ENCODE measurements at places on chromosomes 2 and 18. TPM values are rescaled to one million over a fixed set of nuclear protein-coding genes. Genes with fewer than 3 reads are reported as not detected.

DNA sequence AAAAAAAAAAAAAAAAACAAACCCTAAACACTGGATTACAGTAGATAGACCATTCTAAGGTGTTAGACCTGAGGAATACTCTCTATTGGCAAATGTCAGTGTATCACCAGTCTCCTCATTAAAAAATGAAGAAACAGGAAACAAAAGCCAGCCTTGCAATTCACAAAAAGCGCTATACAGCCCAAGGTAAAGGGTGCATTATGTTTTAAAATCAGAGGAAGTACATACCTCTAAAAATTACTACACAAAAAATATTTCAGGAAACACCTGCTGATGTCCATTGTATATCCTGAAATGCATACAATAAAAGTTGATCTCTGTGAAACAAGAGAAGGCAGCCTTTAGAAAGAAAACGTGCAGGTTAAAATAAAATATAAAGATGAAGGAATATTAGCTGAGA is 54.9 kb upstream of the TSPYL6 start:
- peak; percentile 53 for DNase-seq

The MFSD2B gene
- 1.0 TPM for total RNA-seq

- no peak for DNase-seq
Observed at GRCh38 chr2:160271171-160272086, 71.4 kb upstream of the ITGB6 start.

- no peak for DNase-seq
Observed at GRCh38 chr2:21428754-21429153, 305.0 kb downstream of the TDRD15 start.

The POTEC gene
- total RNA-seq: not detected

The RASGRP3 gene
- 8.7 TPM for total RNA-seq

DNA sequence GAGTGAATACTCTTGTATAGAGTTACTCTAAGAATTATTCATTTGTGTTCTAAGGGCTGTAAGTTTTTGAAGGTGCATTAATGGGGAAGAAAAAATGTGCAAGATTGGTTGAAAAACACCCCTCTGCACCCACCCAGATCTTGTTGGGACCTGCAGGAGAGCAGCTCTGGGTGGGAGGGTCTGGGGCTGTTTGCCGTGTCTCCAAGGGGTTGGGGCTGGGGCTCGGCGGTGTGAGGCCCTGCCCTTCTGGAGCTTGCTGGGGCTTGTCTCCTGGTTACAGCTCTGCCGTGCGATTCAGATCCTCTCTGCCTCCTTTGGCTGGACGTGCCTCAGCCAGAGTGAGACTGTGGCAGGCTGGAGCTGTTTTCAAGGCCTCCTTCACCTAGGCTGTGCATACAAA is 26.1 kb downstream of the IGFBP2 start:
- DNase-seq: no peak

The CRYBA2 gene
- not detected for total RNA-seq

- no peak for DNase-seq
Observed at GRCh38 chr2:47008381-47009252, 93.0 kb upstream of the MCFD2 start.

- DNase-seq: no peak
Observed at GRCh38 chr2:187003611-187004010, 154.6 kb upstream of the ZSWIM2 start.

DNA sequence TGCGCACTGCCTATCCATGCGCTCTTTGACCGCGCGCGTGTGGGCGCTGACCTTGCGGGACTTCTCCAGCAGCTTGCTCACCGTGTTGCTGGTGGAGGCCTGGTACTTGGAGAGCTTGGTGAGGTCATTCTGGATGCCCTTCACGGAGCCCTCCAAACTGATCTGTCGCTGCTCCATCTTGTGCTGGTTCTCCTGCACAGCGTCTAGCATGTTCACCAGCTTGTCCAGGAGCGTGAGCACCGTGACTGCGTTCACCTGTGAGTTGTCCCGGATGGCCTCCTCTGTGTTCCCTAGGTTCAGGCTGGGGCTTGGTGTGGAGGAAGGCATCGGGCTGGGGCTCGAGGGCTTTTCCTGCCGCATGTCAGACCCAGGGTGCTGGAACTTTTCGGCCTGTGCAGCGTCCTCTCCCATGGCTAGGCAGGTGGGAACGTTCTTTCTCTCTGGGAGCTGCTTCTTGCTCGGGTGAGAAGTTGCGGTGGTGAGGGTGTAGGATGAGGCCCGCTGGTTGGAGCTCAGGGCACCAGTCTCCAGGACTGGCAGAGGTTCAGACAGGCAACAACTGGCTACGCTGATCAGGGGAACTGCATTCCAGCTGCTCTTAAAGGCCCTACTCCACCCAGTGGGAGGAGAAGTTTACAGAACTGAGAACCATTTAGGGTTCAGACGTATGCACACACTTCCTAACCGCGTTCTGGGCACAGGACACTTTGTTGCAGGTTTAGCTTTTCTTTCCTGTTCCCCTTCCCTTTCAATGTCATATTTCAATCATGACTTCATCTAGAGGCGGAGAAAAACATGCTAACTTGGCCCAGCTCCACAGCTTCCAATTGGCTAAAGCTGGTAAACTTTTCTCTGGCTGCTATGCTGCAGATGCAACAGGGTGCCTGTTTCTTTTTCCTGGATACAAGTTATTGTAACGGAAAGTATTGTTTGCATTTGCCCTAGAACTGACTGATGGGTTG is at the start of gene CAVIN2:
TSS of gene CAVIN2 (minus strand) at position 574 of the 962 bp plus-strand sequence. CDS start at position 411, 163 bp downstream.
- DNase-seq: no peak

- DNase-seq: no peak
Observed at GRCh38 chr2:16093639-16094529, 153.5 kb downstream of the MYCN start.

DNA sequence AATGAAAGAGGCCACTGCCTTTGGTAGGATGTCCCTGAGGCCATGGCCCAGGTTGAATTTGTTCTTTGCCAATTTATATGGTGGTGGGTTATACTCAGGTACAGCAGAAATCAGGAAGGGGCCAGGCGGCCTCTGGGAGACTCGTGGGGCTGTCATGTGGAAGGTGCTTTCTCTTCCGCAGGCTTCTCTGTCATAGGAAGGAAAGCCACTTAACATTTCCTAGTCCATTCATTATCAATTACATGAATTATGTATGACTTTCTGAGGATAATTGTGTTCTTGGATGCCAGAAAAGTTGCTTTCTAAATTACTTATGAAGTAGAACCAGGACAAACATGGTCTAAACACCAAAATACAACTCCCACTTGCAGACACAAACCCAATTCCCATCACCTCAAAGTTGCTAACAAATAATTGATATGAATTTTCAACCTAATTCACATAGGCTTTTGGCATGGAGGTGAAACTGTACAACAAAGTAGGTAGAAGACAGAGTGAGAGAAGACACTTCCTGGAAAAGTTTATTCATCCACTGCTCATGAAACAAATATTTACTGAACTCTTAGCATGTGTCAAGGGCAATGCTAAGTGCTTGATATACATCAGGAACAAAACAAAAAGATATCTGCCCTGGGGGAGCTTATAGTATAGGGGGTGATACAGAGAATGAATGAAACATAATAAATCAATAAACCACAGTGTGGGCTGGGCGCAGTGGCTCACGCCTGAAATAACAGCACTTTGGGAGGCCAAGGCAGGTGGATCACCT is 50.5 kb upstream of the CHMP1B start:
- no peak for DNase-seq

The MBD1 gene
- total RNA-seq: 44.1 TPM

DNA sequence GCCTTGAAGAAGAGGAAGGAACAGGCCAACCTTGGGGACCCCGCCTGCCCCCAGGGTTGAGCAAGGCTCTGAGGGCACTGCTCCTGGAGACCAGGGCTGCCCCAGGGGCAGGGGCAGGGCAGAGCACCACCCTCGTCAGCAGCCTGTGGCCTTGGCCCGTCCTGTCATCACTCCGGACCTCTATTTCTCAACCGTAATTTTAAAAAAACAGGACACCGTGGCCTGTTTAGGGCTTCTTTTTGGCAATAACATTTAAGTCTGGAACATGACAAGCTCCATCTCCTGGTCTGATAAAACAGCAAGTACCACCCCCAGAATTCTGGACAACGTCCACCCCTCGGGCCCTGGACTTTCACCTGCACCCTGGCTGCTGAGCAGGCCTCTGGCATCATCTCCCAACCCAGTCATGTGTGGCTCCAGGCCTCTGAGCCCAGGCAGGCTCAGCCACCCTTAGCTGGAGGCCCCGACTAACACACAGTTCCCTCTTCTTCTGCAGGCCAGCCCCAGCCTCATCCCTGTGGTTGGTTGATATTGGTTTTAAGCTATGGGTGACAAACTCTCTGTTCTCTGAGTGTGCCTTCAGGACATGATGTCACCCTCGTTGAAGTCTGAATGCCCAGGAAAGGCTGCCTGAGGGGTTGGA is 22.6 kb upstream of the ID2 start:
- DNase-seq: no peak

The STARD6 gene
- total RNA-seq: not detected

The SKOR2 gene
- not detected for total RNA-seq

DNA sequence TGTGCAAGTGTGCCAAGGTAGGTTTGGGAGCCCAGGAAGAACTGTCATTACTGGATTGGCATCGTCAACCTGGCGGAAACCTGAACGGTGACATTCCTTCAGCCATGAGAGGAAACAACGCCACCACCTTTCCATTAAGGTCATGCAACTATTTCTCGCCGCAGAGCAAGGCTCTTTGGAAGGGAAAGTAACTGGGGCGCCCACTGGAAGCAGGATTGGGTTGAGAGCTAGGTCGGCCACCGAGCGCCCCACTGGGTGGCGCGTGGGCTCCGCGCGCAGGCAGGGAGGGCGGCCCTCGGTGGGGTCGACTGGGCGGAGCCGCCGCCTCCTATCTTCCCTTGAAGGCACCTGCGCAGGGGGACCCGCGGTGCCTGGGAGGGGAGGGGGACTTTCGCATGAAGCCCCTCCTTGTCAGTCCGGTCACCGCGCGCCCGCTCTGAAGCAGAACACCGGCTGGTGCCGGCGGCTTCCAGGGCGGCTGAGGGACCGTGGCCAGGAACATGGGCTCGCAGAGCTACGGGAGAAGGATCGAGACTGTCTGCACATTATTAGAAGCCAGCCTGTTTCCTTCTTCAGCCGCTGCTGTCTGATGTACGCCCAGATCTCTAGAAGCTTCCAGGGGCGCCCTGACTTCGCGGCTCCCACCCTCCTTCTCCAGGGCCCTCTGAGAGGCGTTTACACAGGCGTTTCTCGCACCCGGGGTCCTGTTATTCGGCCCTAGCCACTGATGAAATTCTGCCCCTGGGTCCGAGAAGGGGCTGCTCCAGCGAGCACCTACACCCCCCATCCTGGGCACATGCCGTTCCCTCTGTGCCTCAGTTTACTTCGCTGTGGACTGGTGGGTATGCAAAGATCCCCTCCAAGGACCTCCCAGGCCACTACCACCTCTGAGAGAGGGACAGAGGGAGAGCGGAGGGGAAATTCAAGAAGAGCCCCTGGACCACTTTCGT is 27.3 kb upstream of the MAL start:
- DNase-seq: no peak

The CCBE1 gene
- total RNA-seq: 0.85 TPM

GRCh38 chr2:169694894-169695260 is 608 bp downstream of the PHOSPHO2 start:
- DNase-seq: no peak

DNA sequence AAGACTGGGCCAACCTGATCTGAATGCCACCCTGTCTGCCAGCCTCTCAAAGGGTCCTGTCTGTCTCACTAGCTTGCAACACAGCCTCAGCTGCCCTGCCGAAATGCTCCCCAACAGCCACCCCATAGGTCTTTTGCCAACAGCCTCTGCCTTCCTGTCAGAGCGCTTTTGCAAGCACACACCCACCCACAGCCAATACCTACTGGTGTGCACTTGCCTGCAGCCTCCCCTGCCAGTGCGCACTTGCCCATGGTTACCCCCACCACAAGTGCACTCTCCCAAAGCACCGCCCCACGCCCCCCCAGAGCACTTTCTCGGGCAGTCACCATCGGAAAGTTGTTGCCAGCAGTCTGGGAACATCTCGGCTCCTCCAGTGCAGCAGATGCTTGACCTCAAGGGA is 48.6 kb downstream of the RTTN start:
- DNase-seq: no peak

The MEP1B gene
- not detected for total RNA-seq

DNA sequence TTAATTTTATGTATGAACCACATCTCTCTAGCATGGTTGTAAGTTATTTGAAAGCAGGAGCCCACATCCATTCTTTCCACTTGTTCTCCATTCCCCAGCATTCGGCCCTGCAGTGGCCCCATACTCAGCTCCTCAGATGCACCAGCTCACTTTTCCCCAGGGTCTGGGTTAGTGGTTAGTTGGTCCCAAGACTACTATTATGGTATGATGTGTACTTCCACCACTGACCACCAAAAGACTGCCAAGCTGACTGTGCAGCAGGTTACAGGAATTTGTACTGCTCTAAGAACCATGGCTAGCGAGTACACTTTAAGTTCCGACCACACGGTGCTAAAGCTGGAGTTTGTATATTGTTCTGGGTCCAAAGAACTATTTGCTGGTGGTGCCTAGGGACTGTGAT is 413.6 kb upstream of the TCF4 start:
- no peak for DNase-seq

DNA sequence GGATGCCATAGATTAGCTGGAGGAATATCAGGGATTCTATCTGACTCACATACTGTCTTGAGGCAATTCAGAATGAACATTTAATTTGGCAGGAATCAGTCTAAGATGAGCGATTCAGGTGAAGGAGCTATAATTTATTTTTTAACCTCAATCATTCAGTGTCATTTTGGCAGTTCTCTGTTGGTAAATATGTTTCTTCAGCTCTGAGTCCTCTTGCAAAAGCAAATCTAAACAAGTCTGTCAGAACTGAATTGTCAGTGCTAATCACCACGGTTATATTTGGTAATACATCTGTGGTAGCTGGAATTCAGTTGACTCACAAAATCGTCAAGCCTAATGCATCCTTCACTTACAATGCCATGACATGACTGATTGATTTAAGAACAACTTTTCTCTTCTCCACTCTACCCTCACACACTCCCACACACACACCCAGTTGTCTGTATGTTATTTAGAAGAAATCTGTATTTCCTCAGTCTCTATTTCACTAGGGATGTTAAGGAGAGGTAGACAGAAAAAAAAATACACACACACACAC is 516.6 kb upstream of the NXPH2 start:
- DNase-seq: no peak

- DNase-seq: peak; percentile 15
Observed at GRCh38 chr2:225052703-225053102, 10.4 kb upstream of the DOCK10 start.

- DNase-seq: no peak
Observed at GRCh38 chr2:14628901-14629300, 3.6 kb upstream of the LRATD1 start.
